ENCODE measurements at places on chromosomes 1 and 21.

DNA sequence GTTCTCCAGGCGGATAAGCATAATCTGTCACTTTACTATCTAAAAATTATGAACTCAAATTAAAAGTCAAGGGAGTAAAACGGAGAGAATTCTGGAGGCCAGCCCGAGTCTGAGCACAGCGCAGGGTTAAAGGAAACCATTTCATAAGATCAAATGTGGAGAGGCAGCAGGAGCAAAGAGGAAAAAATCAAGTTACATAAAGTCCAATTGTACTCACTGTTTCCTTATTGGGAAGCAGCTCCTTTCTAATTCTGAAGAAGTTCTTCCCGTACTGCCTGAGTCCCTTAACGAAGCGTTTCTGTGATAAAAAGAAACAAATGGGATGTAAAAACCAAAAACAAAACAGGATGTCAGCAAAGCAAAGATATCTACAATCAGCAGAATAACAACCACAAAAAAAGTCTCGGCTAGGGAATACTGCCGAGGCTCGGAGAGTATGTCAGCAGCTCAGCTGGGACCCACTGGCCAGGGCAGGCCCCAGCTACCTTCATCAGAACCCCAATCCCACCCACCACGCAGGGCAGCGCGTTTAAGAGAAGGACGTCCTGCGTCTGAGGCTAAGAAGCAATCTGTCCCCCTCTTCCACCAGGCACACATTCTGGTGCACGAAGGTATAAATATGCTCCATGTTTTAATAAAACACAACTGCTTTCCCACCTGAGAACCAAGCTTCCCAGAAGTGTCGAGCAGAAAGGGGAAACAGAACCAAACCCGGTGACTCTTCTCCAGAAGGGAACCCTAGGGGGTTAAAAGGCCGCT, 104.8 kb downstream of the SLC45A1 start:
- DNase-seq = no peak

DNA sequence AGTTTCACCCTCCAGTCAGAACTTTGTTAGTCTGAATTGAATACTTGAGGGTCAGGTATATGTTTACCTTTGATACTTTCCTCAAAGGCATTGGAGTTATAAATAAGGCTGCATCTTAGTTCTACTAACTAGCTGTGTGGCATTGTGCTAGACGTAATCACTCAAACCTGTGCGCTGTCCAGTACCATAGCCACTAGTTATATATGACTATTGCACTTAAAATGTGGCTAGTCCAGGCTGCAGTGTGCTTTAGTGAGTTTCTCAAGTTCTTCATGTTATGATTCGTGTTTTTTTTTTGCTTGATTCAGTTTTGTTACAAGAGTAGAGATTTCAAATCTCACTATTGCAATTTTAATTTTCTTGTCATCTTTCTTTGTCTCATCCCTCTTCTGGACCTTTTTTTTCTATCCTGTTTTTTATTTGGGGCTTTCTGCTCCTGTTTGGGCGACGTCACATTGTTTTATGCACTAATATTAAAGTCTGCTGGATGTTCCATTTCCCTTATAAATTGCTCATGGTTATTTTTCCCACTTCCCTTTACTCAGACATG, 5.7 kb downstream of the MAN1A2 start:
- no peak for DNase-seq

- DNase-seq = no peak
Observed at GRCh38 chr1:172141341-172141881, 279.1 kb upstream of the C1orf105 start.

DNA sequence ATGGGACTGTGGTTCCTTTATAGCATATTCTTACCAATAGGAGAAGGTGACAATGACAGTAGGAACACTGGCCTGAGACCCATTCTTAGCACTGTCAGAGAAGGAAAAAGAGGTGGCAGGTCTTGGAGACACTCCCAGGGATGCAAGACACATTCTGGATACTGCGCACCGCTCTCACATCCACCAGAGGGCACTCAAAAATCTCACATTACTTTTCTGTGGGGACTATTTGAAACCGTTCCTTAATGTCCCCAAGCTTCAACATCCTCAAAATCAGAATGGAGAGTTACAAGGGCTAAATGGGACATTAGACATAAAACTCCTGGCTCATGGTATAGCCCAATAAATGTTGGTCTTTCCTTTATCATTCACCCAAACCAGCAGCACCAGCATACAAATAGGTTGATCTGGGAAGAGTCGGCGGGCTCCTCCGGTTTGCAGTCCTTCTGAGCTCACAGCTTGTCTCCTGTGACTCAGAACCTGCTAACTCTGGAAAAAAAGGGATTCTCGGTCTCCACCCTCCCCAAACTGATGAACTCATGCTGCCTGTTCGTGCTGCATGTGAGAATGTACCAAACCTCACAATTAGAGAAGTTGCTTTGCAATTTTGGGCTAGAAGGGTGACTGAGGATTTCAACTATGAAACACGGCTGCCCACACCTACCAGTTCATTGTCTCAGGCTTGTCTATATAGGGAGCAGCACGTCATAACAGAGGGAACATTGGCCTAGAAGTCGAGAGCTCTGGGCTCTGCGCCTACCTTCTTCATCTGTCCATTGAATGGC, 40.2 kb downstream of the IL12RB2 start:
- no peak for DNase-seq

GRCh38 chr21:14533499-14534428, 12.4 kb downstream of the SAMSN1 start:
- DNase-seq = no peak

DNA sequence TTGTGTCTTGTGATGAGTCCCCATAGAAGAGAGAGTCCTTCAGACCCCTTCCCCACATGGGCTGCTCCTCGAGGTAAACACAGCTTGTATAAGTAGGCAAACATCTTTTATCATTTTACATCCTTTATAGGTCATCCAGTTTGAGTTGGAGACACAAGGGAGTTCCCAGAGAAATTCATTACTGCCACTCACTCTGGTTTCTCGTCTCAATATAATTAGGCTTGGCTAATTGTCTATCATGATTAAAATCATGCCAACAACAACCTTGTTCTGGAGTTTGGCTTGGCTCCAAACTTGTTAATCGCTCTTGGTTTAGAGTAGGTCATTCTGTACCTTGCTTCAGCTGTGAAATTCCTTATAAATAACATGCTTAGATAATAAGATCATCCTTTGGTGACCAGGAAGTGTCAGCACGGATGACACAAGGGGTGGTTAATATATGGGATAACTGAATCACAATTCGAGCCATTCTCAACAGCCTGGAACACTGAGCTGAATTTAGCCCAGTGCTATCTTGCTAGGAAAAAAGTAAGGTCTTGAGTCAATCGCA, 70.7 kb upstream of the DAB1 start:
- no peak for DNase-seq

- DNase-seq = no peak
Observed at GRCh38 chr21:37566790-37567615, 200.4 kb downstream of the DYRK1A start.

GRCh38 chr1:204110894-204111633, 38.1 kb downstream of the SOX13 start:
- DNase-seq = no peak

DNA sequence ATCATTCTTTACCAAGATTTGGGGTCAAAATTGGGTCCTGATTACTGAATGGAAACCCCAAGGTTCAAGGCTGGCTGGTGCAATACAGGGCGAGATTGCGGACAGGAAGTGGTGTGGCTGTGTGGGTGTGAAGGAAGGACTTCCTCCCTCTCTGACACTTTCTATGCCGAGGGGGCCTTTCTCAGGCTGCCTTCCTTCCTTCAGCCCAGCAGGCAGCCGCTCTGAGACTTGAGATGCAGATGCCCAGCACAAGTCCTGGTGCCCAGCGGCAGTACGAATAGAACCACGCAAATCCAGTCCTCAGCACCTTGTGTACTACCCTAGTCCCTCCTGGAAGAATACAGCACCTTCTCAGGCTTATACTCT, 16.3 kb downstream of the BATF3 start:
- DNase-seq = no peak

DNA sequence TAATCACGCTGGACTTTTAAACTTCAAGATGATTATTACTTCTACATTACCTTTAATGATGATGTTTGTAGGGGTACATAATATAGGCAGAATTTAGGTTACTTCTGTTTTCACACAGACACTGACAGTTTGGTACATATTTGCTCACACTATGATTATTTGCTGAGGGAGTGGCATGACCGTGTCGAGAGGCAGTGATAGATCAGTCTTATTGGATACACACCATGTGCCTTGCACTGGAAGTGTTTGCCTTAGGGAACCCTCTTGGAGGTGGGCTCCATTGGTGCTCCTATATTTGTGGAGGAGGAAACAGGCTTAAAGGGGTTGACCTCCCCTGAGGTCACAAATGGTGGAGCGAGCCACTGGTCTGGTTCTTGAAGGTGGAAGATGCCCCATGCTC, 132.1 kb downstream of the PRDM2 start:
- no peak for DNase-seq

DNA sequence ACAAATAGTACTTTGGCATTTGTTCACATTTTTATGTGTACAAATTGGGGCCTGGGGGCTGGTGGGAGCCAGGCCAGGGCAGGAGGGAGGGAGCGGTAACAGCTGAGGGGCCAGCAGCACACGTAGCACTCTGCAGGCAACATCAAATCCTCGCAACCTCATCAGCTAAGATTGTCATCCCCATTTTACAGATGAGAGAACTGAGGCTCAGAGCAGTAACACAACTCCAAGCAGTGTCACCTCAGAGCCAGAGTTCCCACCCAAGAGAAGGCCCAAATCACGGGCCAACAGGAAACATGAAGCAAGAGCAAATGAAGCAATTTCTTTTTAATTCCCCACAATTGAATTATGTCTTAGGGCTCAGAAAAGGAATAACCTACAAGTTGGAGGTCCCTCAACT, 14.1 kb downstream of the IFFO2 start:
- no peak for DNase-seq

- no peak for DNase-seq
Observed at GRCh38 chr1:8371372-8371991, 53.6 kb downstream of the SLC45A1 start.

DNA sequence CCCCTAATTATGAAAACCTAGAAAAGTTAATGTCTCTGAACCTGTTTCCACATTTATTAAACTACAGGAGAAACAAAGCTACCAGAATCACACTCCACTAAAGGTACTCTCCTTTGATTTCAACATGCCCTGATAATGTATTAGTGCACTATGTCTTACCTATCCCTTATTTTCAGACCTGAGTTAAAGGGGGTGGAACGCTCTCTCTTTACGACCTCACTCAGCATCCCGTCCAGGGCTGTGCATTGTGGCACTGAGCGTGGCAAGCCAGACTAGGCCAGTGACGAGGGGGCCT, 678 bp downstream of the LSM10 start:
- DNase-seq = no peak

DNA sequence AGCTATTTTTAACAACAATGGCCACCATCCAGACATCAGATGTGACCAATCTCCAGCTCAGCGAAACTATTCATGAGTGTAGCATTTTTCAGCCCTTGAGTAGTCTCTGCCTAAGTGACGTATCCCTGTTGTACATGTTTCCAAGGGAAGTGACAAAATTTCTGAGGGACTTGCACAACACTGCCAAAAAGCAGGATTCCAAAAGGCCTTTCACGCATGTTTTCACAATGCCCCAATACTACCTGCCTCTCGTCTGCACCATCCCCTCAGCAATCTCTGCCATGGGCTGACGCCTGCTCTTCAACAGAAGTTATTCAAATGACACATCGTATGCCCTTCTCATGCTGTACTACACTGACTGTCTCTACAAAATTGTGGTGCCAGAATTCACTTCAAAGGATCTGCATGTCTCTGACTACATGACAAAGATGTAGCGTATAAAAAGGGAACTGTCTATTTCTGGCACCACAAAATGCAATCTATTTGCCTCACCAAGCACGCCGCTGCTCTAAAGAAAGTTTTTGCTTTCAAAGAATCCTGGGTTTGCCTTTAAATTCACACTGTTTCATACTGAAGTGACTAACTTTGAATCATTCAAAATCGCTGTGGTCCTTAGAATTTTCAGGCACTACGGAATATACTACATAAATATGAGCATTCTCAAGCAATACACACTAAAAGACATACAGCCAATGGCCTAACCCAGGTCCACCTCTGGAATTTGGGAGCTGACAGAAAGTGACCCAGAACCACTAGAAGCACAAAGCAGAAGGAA, 32.9 kb downstream of the JAK1 start:
- DNase-seq = no peak

DNA sequence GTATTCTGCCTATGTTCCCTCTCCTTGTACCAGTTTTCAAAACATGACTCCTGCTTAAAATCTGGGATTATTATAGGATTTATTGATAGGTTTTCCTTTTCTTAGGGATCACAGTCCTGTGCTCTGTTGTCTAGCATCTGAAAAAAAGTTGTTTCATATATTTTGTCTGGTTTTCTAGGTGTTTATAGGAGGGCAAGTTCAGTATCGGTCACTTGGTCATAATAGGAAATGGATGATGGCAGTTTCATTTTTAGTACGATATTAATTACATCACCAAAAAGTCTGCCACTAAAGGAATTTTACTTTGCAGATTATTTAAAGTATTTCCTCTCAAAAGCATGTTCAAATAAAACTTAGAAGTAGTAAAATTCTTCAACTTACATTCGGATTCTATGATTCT, 94.4 kb downstream of the RASAL2 start:
- no peak for DNase-seq

GRCh38 chr1:234125283-234125682, 220.8 kb downstream of the SLC35F3 start:
- no peak for DNase-seq

GRCh38 chr21:42272984-42273600, 42.1 kb downstream of the TFF3 start:
- DNase-seq = no peak

- DNase-seq = no peak
Observed at GRCh38 chr1:68347415-68347814, 102.3 kb downstream of the RPE65 start.

GRCh38 chr1:25634066-25634465, 17.5 kb downstream of the MAN1C1 start:
- DNase-seq = no peak

DNA sequence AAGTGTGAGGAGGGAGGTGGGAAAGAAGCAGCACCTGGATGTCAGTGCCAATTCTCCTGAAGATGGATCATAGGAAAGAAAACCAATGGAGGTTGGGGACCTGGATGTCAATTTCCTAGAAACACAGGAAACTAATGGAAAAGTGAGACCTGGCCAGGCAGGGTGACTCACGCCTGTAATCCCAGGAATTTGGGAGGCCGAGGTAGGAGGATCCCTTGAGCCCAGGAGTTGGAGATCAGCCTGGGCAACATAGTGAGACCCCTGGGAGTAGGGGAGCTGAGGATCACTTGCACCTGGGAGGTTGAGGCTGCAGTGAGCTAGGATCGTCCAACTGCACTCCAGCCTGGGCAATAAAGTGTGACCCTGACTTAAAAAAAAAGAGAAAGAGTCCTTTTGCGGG, 21.4 kb upstream of the SLC9A1 start:
- DNase-seq = no peak

DNA sequence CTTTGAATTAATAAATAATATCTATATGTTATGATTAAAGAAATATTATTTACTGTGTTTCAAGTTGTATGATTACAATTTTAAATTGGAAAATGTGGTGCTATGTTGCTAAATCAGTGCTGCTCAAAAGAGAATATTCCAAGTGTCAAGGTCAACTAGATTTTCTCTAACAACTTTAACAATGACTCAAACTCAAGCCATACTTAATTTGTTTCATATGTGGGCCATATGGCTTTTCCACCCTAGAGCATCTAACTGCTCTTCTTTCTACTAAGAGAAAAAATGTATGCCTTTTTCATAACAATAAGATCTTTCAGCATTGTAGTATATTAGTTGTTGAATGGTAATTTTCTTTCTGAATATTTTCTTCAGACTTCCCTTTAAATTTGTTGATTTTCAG, 8.3 kb upstream of the SYT14 start:
- no peak for DNase-seq
